Spleen (tissue), 13 donors: ENCODE measurements at places on chromosomes 5 and 9.

DNA sequence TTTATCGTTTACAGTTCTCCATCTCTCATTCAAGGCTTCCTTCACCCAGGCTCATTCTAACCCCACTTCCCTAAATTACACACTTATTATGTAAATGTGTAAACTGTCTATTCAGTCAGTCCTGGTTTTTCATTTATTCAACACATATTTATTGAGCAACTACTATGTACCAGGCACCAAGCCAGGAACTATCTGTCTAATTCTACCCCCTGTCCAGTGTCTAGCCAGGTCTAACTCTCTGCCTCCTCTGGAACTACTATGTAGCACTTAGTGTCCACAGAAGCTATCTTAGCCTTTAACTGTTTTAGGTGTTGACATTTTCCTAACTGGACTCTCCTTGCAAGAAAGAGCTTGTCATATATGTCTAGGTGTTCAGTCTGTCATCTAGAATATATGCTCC lies 56.5 kb downstream of the PDE4D start:
- no peak for DNase-seq

GRCh38 chr5:85320495-85320894 lies 935.8 kb upstream of the EDIL3 start:
- no peak for DNase-seq

DNA sequence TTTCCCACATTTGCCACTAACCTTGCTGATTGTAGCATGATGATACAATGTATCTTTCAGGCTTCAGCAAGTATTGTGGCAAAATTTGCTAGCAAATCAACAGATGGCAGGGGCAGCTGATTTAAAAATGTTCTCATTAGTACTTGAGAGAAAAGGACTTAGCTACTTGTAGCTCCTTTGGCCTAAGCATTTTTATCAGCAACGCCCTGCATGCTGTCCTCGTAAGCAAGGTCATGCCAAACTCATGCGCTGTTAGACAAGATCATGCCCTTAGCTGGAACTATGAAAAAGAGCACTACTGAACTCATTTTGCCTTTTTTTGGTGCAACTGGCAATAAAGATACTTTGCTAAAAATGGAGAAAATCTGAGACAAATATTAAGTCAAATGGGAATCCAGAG lies 197.1 kb downstream of the ICE1 start:
- DNase-seq = no peak

DNA sequence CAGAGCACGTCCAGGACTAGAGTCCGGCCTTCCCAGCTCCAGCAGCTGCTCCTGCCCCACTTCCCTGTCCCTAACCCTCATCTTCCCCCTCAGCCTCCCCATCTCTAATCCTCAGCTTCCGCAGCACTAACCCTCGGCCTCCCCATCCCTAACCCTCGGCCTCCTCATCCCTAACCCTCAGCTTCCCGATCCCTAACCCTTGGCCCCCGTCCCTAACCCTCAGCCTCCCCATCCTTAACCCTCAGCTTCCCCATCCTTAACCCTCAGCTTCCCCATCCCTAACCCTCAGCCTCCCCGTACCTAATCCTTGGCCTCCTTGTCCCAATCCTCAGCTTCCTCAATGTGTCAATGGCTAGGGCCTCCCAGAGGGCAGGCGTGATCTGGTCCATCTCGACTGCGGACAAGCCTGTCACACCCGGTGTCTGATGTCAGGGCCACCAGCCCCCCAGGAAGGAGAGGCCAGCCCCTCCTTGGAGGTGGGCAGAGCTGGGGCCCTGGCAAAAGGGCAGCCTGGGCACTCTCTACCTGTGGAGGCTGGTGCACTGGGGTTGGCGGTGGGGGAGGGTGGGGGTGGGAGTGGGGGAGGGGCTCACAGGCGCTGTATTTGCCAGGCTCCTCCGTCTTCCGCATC lies 1.4 kb downstream of the OBP2B start:
- no peak for DNase-seq

DNA sequence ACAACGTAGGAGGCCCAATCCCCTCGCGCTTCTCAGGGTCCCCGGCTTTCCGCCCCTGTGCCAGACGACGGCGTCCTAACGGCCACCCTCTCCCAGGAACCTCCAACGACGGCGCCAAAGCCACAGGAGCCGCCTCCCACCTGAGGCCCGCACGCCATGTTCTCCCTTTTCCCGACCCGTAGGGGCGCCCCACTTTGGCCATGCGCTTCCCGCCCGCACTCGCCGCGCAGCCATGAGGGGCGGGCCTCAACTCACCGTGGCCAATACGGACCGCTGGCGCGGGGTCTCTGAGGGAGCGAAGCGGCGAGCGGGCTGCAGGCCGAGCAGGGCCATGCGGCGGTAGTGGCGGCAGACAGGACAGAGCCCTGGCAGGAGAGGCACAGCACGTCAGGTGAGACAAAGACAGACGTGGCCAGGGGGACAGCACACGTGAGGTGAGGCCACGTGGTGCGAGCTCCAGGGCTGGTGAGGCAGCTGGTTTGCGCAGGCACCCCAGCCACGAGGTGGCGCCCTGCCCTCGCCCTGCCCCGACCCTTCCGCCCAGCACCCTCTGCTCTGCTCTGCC lies 1005.5 kb upstream of the PTPRD start:
- DNase-seq = no peak

DNA sequence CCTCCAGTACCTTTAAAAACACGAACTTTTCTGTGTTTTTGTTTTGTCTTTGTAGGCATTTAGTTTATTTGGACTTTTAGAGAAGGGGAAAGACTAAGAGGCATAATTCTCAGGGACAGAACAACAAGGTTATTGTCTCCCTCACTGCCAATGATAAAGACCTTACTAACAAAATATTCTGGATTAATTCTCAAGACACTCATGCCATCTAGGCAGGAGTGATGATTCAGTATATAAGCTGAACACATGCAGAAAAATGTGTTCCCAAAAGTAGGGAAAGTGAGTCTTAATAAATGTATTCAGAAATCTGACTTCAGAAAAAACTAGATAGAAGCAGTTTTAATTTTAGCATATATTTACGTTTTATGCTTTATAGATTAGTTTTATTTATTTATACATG lies 17.4 kb upstream of the ASPN start:
- DNase-seq = no peak

DNA sequence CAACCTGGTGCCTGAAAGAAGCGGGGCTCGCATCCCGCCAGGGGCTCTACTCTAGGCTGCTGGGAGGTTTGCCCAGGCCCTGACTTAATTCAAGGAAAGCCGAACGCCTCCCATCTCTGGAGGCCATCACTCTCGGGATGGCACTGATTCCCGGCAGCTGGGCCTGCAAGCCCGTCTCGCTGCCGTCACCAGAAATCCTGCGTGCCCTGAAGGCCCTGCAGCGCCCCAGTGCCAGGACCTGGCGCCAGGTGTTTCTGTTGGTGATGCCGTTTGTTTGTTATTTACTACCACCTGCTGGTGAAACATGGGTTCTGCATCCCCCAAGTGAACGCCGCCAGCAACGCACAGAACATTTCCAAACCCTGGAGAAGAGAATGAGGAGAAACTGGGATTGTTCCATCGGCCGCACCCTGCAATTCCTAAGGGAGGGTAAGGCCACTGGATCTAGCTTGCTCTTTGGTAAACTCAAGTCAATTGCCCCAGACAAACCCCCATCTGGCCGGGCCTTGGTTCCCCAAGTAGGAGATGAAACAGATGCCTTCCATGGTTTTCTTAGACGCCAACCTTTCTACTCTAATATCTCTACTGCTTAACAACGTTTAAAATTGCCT lies 77.9 kb downstream of the AK8 start:
- DNase-seq = peak; percentile 85

GRCh38 chr5:103075442-103075841 lies 44.5 kb downstream of the GIN1 start:
- DNase-seq = no peak

DNA sequence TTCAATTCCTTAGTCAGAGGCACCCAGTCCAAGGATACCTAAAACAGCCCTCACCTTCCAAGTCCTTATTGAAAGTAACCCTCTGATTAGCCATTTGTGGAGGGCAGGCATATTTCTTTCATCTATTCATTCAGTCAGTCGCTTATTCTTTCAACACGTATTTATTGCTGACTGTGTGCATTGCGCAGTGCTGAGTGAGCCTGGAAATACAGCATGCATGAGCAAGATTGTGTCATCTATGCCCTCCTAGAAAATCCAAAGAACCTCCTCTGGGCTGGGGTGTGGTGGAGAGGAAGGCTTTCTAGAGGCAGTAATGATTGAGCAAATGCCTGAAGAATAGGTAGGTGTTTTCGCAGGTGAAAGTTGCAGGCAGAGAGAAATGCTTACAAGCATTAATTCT lies 8.5 kb upstream of the FEM1C start:
- no peak for DNase-seq

- peak; percentile 66 for DNase-seq
These were observed 55.3 kb downstream of the BARX1 start for GRCh38 chr9:93899609-93900435.

DNA sequence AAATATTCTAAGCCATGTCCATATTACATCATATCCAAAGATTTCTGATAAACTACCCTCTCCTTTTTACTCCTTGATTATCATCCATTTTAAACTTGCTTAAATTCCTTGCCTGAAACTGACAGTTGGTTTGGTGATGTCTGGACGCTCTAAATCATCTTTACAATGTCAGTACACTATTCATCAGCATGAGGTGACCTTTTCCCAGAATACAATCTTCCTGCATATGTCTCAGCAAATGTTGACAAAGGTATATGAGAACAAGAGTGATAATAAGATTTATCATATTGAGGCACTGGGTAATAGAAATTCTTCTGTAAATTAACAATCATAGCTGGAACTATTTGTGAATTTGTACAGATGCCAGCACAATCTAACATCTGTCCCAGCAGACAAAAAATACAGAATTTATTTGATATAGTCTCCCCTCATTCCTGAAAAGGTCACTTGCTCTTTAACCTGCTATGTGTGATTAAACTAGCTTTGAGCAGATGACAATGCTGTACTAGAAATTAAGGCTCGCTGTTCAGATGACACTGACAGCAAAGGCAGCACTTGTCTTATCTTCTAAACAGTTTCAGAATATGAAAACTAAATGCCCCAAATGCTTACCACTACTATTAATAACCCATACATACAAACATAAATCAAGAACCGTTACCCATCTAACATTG lies 32.2 kb downstream of the COX7C start:
- DNase-seq = no peak

DNA sequence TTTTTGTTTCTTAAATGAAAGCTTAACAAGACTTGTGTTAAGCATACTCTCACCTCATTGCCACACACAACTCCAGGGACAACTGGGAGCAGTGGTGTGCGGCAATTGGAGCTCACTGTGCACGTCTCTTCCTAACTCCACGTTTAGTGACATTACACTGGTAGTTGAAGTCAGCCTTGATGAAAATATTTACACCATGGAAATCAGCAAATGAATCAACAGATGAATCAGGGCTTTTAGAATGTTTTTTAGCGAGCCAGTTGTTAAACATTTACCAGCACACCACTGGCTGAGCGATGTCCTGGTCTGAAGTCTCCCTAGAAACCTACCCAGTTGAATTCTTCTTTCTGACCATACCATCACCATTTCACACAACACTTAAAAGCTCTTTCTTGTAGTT lies 67.3 kb downstream of the KLHL3 start:
- DNase-seq = no peak

DNA sequence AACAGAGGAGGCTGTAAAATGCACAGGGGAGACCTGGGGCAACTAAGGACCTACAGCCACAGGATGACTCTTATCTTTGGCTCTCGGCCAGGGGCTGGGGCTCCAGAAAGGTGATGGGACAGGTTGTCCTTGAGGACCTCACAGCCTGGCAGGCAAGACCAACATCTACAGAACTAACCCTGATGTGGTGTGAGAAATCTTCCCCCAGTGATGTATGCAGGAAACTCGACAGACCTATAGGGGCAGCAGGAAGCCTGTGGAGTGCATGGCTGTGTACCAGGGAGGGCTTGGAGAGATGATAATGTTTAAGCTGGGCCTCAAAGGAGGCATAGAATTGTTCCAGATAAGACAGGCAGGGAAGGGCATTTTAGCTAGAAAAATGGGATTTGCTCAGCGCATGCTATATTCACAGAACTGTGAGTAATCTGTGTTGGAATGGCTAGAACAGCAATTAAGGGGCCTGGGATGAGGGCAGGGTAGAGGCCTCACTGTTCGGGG lies 68.5 kb upstream of the SLC25A51 start:
- peak; percentile 31 for DNase-seq

DNA sequence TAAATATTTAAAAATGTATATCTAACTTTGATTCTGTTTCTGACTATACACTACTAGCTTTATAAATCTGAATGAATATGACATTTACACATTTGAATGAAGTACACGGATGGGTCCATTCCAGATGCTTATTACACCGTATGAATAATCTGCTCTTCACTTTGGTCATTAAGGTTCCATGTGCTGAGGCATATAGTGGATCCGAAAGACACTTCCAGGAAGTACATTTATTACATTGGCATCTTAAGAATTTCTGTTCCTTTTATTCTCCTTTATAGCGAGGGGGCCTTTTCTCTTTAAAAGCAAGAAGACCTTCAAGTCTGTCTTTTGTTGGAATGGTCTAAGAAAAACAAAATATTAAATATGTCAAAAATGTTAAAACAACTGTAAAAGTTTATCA lies 147.6 kb downstream of the AUH start:
- no peak for DNase-seq

DNA sequence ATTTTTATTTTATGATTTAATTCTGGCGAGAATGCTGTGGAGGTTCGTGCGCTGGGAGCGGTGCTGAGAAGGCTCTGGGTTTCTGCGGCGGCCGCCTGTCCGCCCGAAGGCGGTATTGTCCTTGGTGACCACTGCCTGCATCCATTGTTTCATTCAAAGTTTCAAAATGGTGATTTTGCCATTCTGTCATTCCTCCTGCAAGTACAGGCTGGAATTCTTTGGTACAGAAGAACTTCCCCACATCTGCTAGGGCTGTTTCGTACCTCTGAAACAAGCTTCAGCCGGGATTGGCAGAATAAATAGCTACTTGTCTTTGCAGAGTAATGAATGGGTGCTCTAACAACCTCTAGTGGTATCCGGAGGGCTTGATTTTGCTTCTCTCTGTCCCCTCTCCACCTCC lies 112.6 kb upstream of the CACNA1B start:
- DNase-seq = no peak

- DNase-seq = no peak
These were observed 69.6 kb downstream of the DAB2IP start for GRCh38 chr9:121721058-121721350.

- no peak for DNase-seq
These were observed 98.6 kb downstream of the YTHDC2 start for GRCh38 chr5:113612060-113612496.

DNA sequence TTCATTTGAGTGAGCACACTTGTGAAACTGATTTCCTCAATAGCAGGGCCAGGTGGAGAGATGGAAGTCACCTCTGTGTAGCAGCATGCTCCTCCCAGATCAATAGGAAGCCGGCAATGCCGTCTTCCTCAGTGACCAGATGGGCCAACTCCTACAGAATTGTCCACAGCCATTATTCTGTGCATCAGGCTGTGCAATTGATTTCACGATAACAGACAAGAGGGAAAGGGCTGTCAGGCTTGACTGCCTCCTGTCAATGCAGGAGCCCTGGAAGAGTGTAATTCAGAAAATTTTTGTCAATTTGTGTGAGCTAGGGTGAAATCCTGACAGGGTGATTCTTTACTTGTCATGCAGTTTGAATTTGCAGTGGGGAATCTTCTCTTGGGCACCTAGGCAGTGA lies 838.4 kb upstream of the NUDT12 start:
- DNase-seq = no peak

- no peak for DNase-seq
These were observed 602 bp upstream of the CD274 start for GRCh38 chr9:5449521-5450358.
